ENCODE measurements at places on chromosomes 1 and 21.

DNA sequence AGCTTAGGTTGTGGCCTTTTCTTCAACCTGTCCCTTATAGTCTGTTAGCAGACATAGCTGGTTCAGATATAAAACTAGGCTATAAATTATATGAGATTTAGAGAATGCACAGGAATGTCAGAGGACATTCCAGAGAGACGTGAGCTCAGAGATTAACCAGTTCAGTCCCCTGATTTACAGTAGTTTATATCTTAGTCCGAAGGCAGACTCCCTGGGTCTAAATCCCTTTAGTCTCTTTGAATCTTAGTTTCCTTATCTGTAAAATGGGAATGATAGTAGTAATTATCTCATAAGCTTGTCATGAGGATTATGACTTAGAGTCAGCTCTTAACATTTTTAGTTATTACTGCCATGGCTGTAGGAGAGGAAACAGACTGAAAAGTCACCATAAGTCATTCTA is 45.5 kb upstream of the PLXNA2 start:
- DNase-seq = no peak

- no peak for DNase-seq
These were observed 37.5 kb downstream of the TRAPPC10 start for GRCh38 chr21:44049606-44050005.

- DNase-seq = no peak
These were observed 84.2 kb downstream of the RABGAP1L start for GRCh38 chr1:174243451-174244000.

GRCh38 chr1:61448914-61449313 is 276.0 kb downstream of the TM2D1 start:
- DNase-seq = no peak

DNA sequence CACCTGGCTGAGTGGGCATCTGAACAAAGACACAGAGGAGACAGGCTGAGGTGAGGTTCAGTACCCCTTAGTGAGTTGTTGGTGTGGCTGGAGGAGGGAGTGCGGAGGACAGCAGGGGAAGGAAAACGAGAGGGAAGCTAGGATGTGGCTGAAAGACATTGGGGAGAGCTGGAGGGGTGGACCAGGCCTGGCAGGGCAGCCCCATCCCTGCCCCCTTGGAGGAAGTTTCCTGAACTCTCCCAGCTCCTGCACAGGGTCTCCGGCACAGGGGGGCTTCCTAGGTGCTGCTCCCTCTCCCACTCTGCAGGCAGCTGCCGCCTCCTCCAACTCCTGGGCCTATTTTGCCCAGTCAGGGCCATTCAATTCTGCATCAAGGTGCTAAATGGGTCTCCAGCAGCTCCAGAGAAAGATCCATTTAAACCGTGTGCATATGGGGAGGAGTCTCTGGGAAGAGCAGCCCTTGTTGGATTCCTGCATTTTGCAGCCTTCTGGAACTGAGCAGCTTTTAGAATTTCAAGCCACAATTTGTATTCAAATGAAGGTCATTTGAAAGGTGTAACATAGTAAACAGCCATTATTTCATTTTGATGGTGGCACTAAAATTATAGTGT is 193.9 kb downstream of the CAMTA1 start:
- no peak for DNase-seq

DNA sequence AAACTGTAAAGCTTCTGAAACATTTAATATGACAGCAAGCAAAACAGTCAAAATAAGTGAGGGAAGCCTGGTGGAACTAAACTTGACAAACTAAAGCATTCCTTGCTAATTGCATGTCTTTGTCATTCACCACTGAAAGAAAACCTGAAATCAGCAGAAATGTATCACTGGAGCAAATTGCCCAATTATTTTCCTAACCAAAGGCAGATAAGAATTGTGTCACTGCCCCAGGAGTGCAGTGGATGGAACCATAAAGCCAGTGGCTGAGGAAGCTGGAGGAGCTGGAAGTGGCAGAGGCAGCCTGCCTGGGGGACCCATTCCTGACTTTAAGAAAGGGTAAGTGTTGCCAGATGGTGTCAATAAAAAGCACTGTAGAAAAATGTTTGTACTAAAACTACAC is 2.7 kb upstream of the SLC30A10 start:
- no peak for DNase-seq
